Activated B cell treated with CpG ODN at 0.5 μM for 24 hours (primary cell): ENCODE measurements at places on chromosomes 5 and 9.

GRCh38 chr9:28004900-28005299 lies 431.6 kb upstream of the C9orf72 start:
- DNase-seq = no peak

DNA sequence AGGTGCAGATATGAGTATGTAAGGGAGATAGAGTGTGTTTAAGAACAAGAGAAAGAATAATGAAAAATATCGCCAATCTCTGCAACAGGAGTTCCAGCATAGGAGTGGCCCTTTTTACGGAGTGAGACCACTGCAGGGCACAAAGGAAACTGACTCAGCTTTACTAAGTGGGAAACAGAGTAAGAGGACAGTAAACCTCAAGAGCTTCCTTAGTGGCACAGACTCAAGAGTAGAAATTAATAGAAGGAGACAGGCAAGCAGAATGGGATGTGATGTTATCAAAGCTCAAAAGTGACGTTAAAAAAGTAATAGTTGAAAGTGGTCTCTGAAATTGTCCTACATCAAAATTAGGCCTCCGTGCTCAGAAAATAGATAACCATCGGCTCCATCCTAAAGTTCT lies 2.1 kb upstream of the SH3RF2 start:
- DNase-seq = no peak

- no peak for DNase-seq
These were observed 3.2 kb downstream of the OR1J1 start for GRCh38 chr9:122474561-122474960.

GRCh38 chr5:175717837-175718236 lies 60.0 kb downstream of the HRH2 start:
- no peak for DNase-seq

- DNase-seq = no peak
These were observed 2.5 kb downstream of the PMPCA start for GRCh38 chr9:136412962-136413361.

- DNase-seq = no peak
These were observed 37.3 kb upstream of the EGFL7 start for GRCh38 chr9:136625101-136626065.

GRCh38 chr5:68066277-68066955 lies 149.1 kb upstream of the PIK3R1 start:
- no peak for DNase-seq

DNA sequence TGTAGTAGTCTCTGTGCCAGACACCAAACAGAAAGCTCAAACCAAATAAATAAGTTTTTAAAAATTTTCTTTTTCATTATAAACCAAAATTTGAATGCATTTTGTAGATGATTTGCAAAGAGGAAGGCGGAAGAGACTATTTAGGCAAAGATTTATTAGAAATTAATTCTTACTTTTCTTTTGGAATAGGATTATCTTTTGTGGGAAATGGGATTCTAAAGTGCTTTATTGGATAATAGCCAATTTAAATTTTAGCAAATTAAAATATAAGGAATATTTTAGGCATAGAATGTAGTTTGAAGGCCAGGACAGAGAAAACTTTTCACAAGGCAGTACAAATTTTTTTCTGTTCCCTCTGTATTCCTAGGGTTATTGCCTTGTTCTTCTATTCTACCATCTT lies 311.4 kb upstream of the ITGA1 start:
- no peak for DNase-seq

DNA sequence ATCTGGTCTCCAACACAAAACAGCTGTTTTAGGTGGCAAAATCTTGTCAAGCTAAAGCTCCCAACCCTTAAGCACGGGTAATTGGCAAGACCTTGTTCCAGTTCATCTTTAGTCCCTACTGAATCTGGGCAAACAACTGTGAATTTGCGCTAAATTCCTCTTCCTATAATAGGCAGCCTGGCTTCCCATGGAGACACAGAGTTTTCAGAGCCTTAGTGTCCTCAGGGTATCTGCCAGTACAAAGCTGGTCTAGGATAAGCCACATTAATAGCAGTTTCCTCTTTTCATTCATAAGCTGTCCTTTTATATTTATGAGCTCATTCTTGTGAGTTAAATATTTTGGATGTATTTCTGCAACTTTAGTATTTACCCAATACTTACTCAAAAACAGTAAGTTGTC lies 59.5 kb downstream of the FGF10 start:
- no peak for DNase-seq

DNA sequence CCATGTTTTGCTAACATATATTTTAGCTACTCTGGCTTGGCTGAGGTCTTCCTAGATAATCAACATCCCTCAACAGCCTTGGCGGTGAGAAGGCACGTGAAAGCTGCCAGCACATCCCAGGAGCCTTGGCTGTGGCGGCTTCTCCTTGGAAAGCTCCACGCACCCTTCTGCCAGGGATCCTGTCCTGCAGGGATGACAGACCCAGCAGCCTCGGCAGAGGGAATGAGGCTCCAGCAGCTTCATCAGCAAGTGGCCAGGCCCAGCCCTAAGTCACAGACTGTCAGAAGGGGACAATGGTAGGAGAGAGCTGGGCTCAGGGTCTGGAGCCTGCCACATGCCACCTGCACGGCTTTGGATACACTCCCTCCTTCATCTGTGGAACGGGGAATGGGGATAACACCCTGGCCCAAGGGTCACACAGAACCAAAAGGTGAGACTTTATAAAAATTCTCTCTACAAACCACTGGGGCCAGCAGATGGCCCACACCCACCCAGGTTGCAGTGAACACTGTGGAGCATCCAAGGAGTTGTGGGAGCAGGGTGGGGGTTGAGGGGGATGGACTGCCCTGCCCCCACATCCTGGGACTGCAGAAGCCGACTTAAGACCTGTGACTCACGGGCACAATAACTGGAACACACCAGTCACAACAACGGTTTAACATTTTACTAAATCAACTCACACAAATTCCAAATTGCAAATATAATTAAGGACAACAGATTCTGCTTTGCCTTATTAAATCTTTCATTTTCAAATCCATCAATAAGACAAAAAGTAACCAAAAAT lies 65.1 kb downstream of the MACROH2A1 start:
- DNase-seq = no peak

GRCh38 chr9:129137292-129138143 lies 26.3 kb downstream of the PTPA start:
- no peak for DNase-seq

- DNase-seq = no peak
These were observed 118.1 kb downstream of the LHFPL2 start for GRCh38 chr5:78530342-78531096.
